Hematopoietic multipotent progenitor cell treated with erythropoietin and hydrocortisone succinate and interleukin-3 and kit ligand, for 8 days (in vitro differentiated cells): ENCODE measurements at places on chromosomes 1 and 21.

GRCh38 chr1:204505674-204506200, 10.5 kb upstream of the MDM4 start:
- DNase-seq, result peak; percentile 49

DNA sequence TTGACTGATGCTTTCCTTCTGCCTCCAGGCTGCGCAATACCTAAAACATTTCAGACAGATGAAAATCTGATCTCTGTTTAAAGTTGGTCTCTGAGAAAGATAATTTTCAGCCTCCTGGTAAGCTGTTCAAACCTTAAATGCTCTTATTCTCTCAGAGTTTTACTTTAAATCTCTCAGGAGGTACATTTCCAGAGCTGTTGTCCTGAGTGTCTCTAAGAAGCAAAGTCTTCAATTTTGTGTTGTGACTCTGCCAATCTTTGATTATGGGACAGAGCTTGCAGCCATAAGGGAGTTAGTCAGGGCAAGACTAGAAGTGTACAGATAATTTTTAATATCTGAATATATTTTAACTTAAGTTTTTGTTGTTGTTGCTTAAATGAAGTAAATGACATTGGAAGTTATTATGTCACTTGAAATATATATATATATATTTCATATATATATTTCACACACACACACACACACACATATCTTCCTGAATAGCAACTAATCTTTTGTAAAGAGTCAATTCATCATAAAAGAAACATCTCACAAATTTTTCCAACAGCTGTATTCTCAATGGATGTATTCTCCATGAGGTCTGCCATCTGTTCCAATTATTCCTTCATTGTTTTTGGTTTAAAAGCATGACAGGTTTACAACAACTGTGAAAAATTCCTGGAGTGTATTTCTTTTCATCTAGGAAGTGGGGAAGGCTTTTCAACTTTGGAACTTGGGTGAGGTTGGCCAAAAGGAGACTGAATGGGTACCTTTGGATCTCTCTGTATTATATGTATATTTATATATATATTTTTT, 259.4 kb downstream of the BACH1 start:
- DNase-seq, result no peak

GRCh38 chr1:22418312-22418711, 33.3 kb upstream of the ZBTB40 start:
- no peak for DNase-seq

DNA sequence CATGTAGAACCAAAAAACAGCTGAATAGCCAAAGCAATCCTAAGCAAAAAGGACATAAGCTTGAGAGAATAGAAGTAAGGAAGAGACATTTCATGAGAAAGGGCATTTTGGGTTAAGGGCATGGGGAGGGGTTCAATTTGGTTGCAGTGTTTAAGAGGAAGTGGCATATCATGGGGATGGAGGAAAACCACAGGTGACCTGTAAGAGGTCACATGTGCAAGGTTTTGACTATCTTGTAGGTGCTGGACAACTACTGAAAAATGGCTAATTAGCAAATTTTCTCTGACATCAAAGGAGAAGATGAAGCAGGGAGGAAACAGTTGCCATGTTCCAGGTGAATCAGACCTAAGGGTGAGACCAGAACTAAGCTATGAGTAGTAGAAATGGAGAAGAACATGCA, 31.3 kb upstream of the ROR1 start:
- no peak for DNase-seq

- DNase-seq, result no peak
Measured at GRCh38 chr1:200795156-200795555, 56.5 kb downstream of the CAMSAP2 start.

DNA sequence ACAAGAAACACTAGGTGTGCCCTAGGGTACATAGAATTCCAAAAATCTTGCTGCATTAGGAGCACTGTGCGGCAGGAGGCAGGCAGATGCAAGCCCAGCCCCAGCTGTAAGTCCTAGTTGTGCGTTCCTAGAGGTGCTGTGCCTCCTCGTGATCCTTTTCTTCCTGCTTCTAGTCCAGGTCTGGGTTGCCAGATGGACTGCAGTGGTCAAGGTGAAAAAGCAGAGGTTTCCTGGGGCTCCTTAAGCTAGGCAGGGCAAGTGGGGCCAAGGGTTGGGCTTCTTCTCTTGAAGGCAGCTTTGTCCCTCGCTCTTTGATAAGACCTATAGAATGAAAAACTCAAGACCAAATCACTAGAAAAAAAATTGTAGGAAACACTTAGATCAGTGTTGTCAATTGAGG, 21.6 kb upstream of the SLC45A3 start:
- no peak for DNase-seq

DNA sequence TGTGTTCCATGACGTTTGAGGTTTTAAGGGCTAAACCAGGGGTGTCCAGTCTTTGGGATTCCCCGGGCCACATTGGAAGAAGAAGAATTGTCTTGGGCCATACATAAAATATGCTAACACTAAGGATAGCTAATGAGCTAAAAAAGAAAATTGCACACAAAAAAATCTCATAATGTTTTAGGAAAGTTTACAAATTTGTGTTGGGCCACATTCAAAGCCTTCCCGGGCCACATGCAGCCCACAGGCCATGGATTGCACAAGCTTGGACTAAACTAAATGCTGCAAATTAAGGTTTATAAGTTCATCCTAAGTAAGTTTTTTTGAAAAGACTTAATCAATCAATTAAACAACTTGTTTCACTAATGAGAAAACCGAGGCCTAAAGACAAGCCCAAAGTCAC, 21.9 kb downstream of the NIBAN1 start:
- DNase-seq, result no peak

DNA sequence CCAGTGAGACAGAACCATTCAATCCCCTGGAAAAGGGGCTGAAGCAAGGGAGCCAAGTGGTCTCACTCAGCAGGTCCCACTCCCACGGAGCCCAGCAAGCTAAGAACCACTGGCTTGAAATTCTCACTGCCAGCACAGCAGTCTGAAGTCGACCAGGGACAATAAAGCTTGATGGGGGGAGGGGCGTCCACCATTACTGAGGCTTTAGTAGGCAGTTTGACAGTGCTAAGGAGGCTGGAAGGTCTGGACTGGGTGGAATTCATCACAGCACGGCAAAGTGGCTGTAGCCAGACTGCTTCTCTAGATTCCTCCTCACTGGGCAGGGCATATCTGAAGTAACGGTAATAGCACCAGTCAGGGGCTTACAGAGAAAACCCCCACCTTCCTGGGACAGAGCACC, 105.4 kb upstream of the GORAB start:
- DNase-seq, result no peak

GRCh38 chr1:184392067-184392466, 5.2 kb downstream of the C1orf21 start:
- no peak for DNase-seq
